ENCODE measurements at places on chromosomes 1 and 21.

DNA sequence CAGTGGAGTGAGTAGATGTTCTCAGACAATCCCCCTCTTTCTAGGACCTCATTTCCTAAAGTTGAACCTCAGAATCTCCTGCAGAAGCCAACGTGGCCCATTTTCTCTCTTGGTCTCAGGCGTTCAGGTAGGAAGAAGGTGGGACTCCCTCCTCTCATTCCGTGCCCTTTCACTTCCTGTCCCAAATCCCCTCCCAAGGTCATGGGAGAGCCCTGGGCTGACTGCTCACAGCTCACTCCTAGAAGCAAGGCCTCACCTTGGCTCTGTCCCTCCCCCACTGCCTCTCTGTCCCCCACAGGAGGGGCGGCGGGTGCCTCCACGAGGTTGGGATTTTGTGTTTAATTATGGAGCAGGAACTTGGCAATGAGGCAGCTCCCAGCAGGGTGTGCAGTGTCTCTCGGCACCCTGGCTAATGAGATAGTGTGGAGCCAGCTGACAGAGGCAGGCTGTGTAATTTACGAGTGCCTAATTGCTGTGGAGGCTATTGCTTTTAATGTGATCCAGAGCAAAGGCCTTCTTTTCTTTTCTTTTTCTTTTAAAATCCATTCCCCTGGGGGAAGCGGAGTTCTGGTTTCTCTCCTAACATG, 9.1 kb upstream of the CDK18 start:
- no peak for DNase-seq

- DNase-seq = no peak
Measured at GRCh38 chr1:44103270-44104131, 15.1 kb upstream of the KLF17 start.

DNA sequence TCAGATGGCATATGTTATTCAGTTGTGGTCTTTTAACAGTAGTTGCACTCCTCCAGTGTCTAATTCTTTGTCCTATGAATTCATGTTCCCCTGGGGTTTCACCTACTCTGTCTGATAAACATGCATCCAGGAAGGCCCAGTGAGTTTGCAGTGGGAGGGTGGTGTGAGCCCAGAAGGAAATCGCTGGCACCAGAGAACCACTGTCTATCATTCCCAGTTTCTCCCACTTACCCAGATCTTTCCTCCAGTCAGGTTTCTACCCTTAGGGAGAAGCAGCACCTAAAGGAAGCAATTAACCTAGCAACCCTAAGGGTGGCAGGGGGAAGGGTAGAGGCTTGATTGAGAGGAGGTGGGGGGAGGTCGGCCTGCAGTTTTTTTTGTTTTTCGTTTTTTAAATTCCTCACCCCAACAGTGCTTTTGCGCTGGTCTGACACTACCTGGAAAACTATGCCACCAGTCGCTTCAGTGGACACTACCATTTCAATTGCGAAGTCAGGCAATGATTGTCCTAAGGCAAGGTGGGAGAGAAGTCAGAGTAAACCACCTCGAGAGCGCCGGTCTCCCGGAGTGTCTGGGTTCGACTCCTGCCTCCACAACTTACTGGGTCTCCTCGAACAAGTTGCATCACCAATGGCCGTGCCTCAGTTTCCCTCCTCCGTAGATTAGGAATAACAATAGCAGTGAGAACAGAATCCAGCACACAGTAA, 766 bp upstream of the SLC44A3 start:
- no peak for DNase-seq

- peak; percentile 67 for DNase-seq
Measured at GRCh38 chr1:33181921-33182341, at the start of gene TRIM62. Gene TRIM62 (minus strand): TSS chr1:33182043. CDS start chr1:33181432, 611 bp downstream.

GRCh38 chr1:14495381-14495780, 103.1 kb upstream of the KAZN start:
- no peak for DNase-seq

GRCh38 chr1:215595231-215595630, 28.1 kb downstream of the KCTD3 start:
- no peak for DNase-seq

DNA sequence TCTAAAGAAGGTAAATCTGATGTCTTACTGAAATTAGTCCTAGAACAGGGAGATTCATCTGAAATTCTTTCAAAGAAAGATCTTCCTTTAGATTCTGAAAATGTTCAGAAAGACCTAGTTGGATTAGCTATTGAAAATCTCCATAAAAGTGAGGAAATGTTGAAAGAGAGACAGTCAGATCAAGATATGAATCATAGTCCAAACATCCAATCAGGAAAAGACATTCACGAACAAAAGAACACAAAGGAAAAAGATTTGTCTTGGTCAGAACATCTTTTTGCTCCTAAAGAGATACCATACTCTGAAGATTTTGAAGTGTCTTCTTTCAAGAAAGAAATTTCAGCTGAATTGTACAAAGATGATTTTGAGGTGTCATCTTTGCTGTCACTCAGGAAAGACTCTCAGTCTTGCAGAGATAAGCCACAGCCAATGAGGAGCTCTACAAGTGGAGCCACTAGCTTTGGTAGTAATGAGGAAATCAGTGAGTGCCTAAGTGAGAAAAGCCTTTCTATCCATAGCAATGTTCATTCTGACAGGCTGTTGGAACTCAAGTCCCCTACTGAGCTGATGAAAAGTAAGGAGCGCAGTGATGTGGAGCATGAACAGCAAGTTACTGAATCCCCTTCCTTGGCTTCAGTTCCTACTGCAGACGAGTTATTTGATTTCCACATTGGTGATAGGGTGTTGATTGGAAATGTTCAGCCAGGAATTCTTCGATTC, 61.6 kb upstream of the QSOX1 start:
- DNase-seq = no peak

- no peak for DNase-seq
Measured at GRCh38 chr1:198918920-198919319, 280.1 kb downstream of the PTPRC start.

GRCh38 chr1:177783051-177783450, 186.8 kb downstream of the SEC16B start:
- DNase-seq = no peak

DNA sequence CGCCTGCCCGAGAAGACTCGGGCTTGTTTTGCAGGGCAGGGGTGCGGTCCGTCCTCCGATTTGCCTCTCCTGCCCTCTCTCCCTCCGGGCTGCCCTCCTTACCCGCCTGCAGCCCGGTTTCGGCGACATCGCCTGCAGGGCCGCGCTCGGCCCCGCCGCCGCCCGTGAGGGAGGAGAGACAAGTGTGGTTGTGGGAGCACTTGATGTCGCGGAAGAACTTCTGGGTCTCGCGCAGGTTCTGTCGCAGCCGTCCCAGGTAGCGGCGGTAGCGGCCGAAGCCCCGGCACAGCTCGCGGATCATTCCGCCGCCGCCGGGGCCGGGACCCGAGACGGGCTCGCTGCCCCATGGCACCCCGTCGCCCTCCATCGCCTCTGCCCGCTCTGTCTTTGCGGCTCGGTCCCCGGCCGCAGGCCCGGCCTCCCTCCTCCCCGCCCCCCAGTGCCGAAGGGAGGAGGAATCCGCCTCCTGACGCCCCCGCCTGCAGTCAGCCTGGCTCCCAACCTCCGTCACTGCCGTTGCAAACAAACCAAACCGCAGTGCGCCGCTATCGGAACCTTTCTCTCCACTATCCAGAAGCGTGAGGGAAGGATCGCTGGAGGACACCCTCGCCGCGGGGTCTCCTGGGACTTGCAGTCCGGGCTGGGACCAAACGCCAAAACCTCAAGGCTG, at the start of gene DSTYK:
TSS of gene DSTYK (minus strand) at position 534 of the 670 bp plus-strand sequence. CDS start at position 367, 167 bp downstream.
- peak; percentile 80 for DNase-seq

DNA sequence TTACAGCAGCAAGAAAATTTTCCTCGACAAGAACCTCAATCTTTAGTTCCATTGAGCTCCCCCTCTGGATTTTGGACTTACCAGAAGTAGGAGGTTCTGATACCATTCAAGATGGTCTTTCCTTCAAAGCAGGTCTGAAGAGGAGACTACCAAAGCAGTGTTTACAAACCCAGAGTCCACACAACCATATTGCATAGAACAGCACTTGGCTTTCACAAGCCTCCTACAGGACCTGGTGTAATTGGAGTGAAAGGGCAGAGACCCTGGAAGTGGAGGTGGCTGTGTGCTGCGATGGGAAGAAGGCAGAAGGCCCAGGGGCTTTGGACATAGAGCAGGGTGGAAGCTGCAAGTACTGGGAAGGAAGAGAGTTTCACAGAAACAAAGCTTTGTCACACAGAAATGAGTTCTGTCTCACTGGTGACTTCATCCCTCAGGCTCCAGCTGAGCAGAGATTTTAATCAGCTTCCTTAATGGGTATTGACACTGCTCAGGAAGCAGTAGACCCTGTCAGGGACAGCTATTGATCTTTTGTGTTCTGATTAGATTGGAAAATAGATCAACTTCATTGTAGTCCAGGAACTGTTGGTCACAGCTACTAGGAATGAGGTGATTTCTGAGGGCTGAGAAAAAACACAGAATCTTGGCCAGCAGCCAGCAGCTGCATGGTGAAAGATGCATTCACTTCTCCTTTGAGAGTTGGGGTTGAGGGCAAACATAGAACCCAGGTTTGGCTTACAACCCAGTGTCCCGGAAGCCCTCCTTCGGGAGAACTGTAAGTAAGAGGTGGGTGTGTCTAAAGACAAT, 124.0 kb downstream of the SYT2 start:
- DNase-seq = no peak

DNA sequence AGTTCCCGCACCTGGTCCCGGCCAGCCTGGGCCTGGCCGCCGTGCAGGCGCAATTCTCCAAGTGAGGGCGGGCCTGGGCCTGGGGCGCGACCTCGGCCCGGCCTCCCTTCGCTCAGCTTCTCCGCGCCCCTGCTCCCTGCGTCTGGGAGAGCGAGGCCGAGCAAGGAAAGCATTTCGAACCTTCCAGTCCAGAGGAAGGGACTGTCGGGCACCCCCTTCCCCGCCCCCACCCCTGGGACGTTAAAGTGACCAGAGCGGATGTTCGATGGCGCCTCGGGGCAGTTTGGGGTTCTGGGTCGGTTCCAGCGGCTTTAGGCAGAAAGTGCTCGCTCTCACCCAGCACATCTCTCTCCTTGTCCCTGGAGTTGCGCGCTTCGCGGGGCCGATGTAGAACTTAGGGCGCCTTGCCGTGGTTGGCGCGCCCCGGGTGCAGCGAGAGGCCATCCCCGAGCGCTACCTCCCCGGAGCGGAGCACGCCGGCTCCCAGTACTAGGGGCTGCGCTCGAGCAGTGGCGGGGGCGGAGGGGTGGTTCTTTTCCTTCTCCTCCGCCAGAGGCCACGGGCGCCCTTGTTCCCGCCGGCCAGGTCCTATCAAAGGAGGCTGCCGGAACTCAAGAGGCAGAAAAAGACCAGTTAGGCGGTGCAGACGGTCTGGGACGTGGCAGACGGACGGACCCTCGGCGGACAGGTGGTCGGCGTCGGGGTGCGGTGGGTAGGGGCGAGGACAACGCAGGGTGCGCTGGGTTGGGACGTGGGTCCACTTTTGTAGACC, 1.2 kb downstream of the OLIG1 start:
- DNase-seq = no peak

DNA sequence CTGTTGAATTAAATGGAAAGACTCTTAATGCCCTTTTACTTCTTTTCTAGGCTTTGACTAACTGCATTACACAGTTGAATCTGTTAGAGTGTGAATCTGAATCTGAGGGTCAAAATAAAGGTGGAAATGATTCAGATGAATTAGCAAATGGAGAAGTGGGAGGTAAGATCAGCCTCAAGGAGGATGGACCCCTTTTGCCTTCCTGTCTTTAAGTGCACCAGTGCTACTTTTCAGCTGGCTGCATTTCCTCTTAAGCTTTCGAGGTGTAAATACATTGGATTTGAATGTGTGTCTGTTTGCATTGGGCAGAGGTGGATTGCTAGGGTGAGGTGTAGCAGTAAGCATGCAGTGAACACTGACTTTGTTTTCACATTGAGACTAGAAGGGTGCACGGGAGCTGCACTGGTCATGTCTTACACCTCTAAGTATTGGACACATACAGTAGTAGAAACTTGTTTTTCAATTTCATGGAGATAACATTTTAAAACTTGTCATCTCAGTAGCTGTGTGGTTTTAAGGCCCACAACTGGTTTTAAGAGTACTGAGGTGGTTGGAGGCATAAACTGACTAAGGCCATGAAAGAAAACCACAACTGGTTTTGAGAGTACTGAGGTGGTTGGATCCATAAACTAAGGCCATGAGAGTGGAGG, 35.4 kb downstream of the MIA3 start:
- no peak for DNase-seq

DNA sequence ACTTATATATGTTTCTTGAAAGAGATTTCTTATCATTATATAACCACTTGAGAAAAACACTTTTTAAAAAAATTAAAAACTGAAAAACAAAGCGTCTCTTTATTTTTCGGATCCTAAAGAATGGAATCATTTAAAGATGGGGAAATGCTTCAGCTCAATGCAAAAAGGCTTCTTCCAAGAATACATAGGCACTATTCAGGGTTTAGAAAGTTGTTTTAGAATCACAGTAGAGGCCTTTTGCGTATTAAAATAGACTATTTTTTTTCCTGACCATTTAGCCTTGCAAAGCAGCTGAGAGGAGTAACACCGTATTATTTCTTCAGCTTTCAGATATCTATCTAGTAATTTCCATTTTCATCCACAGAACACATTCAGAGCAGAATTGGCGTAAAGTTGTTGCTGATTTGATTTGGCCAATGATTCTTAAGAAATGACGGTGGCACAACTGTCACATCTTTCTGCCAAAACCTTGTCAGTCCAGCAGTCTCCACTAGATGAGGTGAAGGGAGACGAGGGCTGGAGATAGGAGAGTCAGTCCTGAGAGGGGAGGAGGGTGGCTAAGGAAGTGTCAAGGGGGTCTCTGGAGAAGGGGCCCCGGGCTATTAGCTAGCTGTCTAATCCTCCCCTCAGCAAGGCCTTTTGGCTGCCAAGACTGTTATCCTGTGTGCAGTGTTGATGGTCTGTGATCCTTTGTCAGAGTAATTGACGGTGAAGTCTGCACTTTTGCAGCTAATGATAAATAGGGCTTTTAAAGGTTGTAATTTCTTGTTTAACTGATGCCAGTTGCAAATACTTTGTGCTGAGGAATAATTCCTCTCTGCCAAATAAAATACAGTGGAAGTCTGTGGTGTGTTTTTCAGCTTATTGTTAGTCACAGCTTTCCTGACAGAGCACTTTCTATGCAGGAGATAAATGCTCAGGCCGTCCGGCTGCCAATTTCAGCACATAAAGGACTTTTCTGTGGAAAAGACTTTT, 34.7 kb downstream of the PRRX1 start:
- no peak for DNase-seq

DNA sequence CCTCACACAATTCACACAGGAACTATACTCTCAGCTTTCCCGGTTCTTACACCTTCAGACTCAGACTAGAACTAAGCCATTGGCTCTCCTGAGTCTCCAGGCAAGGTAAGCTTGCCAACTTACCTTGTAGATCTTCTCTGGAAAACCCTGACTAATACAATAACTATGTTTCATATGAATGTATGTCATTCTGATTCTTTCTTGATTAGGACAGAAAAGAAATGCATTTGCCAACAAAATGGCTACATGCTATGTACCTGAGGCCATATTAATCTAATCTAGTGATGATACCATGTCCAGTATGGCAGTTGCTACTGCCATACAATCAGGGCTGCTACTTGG, 9.8 kb upstream of the ZSWIM5 start:
- DNase-seq = no peak

DNA sequence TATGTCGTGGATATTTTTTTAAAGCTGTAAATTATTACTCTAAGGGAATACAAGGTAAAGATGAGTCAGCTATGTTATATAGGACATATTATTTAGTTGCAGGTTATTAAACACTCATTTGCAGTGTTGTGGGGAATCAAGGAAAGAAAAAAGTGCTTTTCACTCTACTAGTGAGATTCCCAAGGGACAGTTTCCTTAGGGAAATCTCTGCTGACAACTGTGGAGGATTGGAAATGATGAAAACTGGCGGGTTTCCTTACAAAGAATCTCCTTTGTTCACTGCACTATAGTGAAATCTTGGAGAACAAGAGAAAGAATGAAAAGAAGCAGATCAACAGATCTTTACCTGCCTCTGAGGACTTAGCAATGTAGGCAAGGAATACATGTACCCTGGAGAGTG, 24.5 kb upstream of the TRIM45 start:
- no peak for DNase-seq
